ENCODE measurements at places on chromosomes 3 and 15. TPM values are rescaled to one million over a fixed set of nuclear protein-coding genes. Genes with fewer than 3 reads are reported as not detected.

GRCh38 chr15:82122746-82123400 is 77.1 kb upstream of the MEX3B start:
- no peak for DNase-seq
- no peaks in the 10 kb centered on the region for H3K36me3 ChIP-seq
- H3K4me1 ChIP-seq = no peaks in the 10 kb centered on the region
- no peak overlapping the region for H3K4me3 ChIP-seq
- H3K27me3 ChIP-seq = no peaks in the 10 kb centered on the region

DNA sequence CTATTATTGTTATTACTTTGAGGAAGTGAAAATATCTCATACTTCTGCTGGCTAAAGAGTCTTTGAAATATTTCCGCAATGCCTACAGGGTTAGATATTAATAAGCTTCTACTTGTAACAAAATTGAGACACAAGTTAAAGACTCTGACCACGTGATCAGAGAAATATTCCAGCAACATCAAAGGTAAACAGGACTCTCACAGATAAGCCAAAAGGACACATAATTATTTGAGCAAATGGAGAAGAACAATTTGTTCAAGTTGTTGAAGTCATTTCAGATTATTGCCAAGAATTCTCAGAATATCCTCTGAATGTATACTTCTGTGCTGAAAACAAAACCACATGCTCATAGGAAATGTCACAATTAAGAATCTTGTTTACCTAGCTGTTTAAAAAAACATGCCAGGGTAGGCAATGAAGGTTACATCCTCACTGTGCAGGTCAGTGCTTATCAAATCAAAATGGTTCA is 225.8 kb upstream of the ALCAM start:
- DNase-seq = no peak
- no peak overlapping the region for H3K4me3 ChIP-seq
- H3K4me1 ChIP-seq = no peaks in the 10 kb centered on the region
- H3K36me3 ChIP-seq = no peaks in the 10 kb centered on the region
- no peaks in the 10 kb centered on the region for H3K27me3 ChIP-seq
- no peak overlapping the region for H3K27ac ChIP-seq

GRCh38 chr15:59447367-59447766 is 9.4 kb downstream of the FAM81A start:
- no peak overlapping the region for H3K4me3 ChIP-seq
- peaks cover 18% of the 10 kb centered on the region for H3K4me1 ChIP-seq
- H3K27me3 ChIP-seq = no peaks in the 10 kb centered on the region

DNA sequence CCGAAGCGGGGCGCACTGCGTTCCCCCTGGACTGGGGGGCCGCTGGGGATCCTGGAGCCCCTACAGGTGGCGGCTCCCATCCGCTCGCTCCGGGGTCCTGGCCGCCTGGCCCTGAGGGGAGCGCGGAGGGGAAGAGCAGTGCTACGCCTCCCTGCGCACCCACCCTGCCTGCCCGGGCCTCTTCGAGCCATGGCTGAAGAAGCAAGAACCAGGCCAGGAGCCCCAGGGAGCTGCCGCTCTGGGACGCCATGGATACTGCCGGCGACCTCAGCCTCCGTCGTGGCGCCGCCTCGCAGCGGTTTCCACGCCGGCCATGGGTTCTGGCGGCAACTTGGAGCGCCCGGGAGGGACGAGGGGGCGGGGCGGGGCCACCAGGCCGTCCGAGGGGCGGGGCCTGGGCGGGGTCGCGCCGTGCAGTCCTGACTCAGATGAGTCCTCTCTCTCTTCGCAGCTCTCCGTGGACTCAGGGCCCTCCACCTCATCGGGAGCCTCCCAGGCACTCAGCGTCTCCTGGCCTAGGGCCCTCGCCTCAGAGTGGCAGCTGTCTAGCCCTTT is 50.9 kb downstream of the MYL3 start:
- peak; percentile 88 for DNase-seq
- peaks cover 13% of the 10 kb centered on the region for H3K27me3 ChIP-seq
- peaks cover 13% of the 10 kb centered on the region for H3K4me1 ChIP-seq

- H3K27me3 ChIP-seq = no peaks in the 10 kb centered on the region
- H3K4me1 ChIP-seq = no peaks in the 10 kb centered on the region
- no peaks in the 10 kb centered on the region for H3K36me3 ChIP-seq
- DNase-seq = no peak
Measured at GRCh38 chr3:53102601-53103147, 27.6 kb downstream of the RFT1 start.

- H3K4me3 ChIP-seq = no peak overlapping the region
- H3K27ac ChIP-seq = no peak overlapping the region
- no peaks in the 10 kb centered on the region for H3K36me3 ChIP-seq
- H3K27me3 ChIP-seq = no peaks in the 10 kb centered on the region
Measured at GRCh38 chr15:100031665-100032357, 298.6 kb upstream of the LYSMD4 start.

Gene PAQR5
- 14.5 TPM for total RNA-seq

Gene ISLR2
- total RNA-seq = 0.27 TPM

Gene MUC20
- total RNA-seq = not detected

Gene GOLGA8S
- not detected for total RNA-seq

Gene CLCN2
- total RNA-seq = 9.2 TPM

Gene SAMD7
- total RNA-seq = not detected

Gene EPHB3
- total RNA-seq = 2.0 TPM

Gene SLC22A13
- total RNA-seq = 0.66 TPM

Measured in GM23338 (cell line).